ENCODE measurements at places on chromosomes 2 and 18. TPM values are rescaled to one million over a fixed set of nuclear protein-coding genes. Genes with fewer than 3 reads are reported as not detected.

- no peak for DNase-seq
These were observed 34.0 kb downstream of the RMC1 start for GRCh38 chr18:23537274-23537673.

DNA sequence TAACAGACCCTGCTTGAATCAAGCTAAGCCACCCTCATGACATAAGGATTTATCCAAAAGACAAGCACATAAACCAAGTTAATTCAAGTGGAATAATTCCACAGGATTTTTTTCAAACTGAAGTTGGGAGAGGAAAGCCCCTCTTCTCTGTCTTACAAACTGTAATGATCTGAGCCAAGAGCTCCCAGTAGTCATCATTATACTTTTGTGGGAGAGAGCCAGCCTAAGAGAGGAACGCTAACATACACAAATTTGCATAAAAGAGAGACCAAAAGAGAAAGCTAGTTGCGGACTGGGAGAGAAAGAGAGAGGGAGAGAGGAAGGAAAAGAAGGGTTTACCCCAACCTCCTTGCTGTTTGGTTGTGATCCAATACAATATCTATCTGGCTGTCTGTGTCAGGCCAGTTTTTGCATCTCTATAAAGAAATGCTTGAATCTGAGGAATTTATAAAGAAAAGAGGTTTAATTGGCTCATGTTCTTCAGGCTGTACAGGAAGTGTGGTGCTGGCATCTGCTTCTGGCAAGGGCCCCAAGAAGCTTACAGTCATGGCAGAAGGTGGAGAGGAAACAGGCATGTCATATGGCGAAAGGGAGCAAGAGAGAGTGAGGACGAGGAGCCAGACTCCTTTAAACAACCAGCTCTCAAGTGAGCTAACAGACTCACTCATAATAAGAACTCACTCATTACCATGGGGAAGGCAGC, 20.8 kb upstream of the PUM2 start:
- DNase-seq = no peak

DNA sequence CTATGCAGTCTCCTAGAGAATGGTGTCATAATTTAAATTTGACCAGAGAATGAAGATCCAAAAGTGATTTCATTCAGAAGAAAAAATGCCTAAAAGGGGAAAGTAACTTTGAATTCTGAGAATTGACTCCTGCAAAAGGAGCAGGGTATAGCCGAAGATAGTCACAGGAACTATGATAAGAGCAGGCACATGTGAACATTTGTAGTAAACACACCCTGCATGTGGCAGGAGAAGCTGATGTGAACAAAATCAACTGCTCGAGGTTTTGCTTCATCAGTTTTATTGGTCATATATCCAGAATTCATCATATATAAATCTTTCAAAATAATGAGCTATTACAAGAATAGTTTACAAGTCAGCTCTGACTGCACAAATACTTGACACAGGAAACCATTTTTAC, 14.0 kb downstream of the MCFD2 start:
- no peak for DNase-seq

- peak; percentile 13 for DNase-seq
These were observed 227.9 kb downstream of the GBX2 start for GRCh38 chr2:235940330-235940729.

- DNase-seq = peak; percentile 52
These were observed 300.4 kb downstream of the KCNS3 start for GRCh38 chr2:18178736-18179349.

GALNT1 gene
- 94.0 TPM for polyA plus RNA-seq

DNA sequence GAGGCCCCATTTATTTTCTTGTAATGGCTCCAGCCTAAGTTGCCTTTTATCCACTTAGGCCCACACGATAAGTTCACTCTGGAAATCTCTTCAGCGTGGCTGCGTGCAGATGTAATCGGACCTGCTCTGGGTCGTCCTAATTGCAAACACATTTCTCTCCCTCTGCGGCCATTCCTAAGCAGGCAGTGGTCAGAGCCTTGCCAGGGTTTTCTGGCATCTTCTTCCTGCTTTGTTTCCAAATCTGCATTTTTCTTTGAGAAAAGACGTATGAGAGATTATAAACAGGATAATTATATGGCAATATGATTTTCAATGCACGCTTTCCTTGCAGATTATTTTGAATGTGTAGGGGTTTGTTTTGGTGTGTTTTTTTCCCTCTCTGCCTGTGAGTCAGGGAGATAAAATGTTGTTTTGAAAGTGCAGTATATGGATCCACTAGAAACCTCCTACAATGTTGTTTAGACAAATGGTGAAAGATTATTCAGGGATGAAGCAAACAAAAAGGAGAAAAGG, 239.4 kb upstream of the TANK start:
- DNase-seq = no peak

CD226 gene
- polyA plus RNA-seq = 0.57 TPM

GRCh38 chr2:223366566-223366965, 235.6 kb downstream of the SCG2 start:
- no peak for DNase-seq

GRCh38 chr2:9944330-9944758, 7.1 kb upstream of the GRHL1 start:
- no peak for DNase-seq

CYB5A gene
- 287 TPM for polyA plus RNA-seq

DNA sequence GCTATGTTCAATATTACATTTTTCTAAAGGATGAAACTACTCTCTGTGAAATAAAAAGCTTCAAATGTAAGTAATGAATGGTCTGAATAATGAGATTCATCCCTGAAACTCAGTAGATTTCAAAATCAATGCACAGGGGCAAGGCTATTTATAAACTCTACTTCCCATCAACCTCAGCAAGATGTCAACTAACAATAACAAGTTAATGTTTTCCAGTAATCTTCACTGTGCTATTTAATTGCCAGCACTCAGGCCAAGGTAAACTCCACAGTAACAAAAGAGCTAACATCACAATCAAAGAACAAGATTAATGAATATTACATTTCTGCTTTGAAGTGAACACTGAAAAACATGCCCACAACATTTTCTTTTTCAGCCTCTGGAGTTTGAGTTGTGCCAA, 144.3 kb upstream of the ZFP36L2 start:
- no peak for DNase-seq

- DNase-seq = no peak
These were observed 97.7 kb downstream of the GYPC start for GRCh38 chr2:126753501-126754212.

DNA sequence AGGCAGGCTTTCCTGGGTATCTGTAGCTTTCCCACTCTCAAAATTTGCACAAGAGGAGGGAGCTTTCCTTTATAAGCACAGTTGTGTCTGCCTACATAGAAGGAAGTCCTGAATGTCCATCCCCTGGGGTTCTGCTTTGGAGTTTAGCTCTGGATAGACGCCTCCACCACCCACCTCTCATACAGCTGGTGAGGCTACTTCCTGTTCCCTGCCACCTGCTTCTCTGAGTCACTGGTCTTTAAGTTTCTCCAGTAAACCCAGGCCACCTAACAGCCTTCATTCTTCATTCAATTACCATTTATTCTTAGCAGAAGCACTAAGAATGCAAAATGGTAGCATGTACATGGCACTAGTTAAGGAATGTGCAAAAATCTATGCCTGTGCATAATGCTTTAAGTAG, 407.8 kb downstream of the CDH2 start:
- DNase-seq = no peak

- no peak for DNase-seq
These were observed 67.0 kb downstream of the EIF5B start for GRCh38 chr2:99404039-99404796.

GRCh38 chr2:223319601-223320000, 267.6 kb downstream of the KCNE4 start:
- DNase-seq = no peak

DNA sequence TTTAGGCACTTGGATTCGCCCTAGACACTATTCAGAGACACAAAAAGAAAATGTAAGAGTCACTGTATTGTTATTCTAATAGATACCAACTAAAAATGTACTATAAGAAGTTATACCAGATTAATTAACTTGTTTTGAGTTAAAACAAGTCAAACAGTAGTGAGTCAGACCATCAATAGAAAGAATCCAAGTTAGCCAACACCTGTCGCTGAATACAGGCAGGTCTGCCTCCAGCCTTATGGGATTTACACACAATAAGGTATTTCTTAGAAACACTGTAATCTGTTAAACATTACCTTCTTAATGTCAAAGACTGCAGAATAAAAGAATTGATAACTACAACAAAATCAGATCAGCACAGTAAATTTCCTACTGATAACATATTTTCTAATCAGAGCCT, 181.4 kb downstream of the DYM start:
- no peak for DNase-seq

- DNase-seq = no peak
These were observed 63.8 kb downstream of the ALMS1 start for GRCh38 chr2:73449404-73449803.

OTOS gene
- not detected for polyA plus RNA-seq

DNA sequence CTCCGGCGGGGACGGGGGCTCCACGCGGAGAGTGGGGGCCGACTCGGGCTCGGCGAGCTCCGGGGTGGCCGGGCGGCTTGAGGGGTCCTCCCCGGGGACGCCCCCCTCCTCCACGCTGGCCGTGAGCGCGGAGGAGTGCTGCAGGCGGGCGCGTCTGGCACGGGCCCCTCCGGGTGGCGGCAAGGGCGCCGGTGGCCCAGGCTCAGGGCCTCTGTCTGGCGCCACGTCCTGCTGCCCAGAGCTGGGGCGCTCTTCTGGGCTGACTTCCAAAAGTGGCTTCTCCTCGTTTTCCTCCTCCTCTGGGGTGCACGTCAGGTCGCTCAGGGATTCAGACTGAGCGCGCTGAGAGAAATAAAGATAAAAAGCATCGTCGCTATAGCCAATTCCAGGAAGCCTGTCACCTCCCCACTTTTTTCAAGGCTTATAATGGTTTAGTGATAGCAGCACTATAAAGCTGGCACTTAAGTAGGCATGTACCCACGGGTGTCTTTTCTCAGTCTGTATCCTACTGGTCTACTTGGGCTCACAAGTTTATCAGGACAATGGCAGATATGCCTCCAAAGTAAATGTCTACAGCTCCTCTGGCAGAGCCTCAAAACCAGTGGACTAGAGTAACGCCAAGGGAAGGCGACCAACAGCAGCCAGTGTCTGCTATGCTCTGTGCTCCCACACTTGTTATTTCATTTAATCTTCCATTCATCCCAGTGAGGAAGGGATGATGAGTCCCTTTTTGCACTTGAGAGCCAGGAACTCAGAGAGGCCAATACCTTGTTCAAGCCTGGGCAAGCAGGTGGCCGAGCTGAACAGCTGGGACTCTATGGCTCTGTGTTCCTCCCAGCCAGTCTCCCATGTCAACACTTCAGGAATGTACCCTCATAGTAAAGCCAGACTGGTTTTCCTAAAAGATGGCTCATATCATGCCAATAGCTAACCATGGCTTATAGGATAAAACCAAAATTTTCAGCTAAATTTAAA, 92.6 kb upstream of the MGAT4A start:
- no peak for DNase-seq

GRCh38 chr2:137321566-137321965, 556.2 kb downstream of the THSD7B start:
- DNase-seq = no peak

DNA sequence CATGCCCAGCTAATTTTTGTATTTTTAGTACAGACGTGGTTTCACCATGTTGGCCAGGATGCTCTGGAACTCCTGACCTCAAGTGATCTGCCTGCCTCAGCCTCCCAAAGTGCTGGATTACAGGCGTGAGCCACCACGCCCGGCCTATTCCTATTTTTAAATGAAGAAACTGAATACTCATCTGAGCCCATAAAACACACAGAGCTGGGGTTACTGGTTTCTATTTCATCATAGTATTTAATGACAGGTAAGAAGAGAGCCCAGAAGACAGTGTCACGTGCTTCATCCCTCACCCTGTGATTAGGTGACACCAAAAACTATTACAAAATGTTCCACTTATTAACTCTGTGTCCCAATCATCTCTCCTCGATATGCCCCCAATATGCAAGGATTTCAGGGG, 15.6 kb upstream of the LRATD1 start:
- DNase-seq = no peak

DNA sequence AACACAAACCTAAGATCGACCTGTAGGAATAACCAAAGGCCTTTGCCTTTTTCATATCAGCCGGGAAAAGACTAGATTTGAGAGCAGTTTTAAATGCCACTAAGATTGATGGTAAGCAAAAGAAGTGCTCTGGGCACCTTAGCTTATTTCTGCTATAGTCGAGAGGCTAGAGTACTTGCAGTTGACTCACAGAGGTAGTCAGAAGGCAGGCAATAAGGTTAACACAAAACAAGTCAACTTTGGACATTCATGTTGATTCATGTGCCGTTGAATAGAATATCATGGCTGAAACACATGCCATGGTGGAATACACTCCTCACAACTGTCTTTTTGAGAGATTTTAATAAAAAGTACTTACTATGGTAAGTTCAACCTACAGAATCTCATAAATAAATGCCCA, 507.6 kb downstream of the ZEB2 start:
- DNase-seq = no peak

GRCh38 chr2:2075875-2076529, 255.1 kb downstream of the MYT1L start:
- no peak for DNase-seq

- DNase-seq = no peak
These were observed 80.3 kb upstream of the GATA6 start for GRCh38 chr18:22088996-22089640.

YES1 gene
- 32.5 TPM for polyA plus RNA-seq

TMEM17 gene
- polyA plus RNA-seq = 4.4 TPM

C2orf78 gene
- polyA plus RNA-seq = not detected

GRCh38 chr2:4356541-4356940, 653.2 kb downstream of the DCDC2C start:
- no peak for DNase-seq

DNA sequence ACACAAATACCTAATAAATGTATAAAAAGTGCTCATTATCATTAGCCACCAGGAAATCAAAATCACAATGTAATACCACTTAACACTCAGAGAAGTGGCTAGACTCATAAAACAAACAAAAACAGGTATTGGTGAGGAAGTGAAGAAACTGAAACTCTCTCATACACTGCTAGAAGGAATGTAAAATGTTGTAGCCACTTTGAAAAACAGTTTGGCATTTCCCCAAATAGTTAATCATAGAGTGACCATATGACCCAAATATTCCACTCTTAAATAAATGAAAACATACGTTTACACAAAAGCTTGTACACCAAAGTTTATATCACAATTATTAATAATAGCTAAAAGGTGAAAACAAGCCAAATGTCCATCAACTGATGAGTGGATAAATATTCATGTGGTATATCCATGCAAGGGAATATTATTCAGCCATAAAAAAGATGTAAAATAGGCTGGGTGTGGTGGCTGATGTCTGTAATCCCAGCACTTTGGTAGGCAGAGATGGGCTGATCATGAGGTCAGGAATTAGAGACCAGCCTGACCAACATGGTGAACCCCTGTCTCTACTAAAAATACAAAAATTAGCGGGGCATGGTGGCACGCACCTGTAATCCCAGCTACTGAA, 86.2 kb upstream of the COL5A2 start:
- DNase-seq = no peak

All from A549 (cell line).